NCI-H2081 (cell line): ENCODE measurements at places on chromosomes 3 and 15.

DNA sequence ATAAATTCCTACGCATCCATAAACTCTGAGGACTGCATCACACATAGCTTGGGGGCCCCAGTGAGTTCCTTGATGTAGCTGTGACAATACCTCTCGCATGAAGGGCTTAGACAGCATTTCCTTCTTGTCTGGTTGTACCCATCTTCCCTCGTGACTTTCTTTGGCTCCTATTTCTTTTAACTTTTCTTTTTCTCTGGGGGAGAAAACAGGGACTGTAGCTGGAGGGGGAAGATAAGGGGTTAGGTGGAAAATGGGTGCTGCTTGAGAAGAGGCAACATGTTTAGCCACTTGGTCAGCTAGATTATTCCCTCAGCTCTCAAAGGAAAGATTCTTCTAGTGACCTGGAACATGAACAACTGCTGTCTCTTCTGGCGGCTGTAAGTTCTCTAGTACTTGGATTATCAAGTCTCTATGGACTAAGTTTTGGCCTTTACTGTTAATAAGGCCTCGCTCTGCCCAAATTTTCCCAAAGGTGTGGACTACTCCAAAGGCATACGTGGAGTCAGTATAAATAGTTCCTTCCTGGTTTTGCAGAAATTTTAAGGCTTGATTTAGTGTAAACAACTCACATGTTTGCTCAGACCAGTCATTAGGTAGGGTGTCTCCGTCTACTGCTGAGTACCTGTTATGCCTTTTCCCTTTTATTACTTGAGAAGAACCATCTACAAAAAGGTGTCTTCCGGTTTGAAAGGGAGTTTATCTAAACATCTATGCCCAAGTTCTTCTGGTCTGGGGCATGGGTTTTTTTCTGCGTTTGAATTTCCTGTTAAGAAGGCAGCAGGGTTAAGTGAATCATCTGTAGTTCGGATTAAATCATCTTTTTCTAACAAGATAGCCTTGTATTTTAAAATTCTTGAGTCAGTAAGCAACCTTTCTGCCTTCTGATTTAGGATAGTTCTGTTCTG, 21.0 kb upstream of the ATG7 start:
- no peak for DNase-seq

DNA sequence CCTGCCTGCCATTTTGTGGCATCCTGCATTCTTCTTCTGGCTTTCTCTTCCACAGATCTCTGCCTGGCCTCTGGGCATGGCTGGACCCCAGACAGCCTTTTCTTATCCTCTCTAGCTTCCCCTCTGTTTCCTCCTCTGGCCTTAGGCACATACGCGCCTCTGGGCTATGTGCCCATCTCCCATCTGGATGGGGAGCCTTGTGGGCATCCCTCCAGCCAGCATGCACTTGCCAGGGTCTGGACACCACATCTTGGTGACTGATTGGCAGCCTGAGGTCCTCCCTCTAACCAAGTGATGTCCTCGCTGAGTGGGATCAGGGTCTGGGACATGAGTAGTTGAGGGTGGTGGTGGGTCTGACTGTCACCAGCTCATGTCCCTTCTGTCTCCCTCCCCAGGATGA, 12.8 kb downstream of the PLEKHO2 start:
- DNase-seq = no peak

DNA sequence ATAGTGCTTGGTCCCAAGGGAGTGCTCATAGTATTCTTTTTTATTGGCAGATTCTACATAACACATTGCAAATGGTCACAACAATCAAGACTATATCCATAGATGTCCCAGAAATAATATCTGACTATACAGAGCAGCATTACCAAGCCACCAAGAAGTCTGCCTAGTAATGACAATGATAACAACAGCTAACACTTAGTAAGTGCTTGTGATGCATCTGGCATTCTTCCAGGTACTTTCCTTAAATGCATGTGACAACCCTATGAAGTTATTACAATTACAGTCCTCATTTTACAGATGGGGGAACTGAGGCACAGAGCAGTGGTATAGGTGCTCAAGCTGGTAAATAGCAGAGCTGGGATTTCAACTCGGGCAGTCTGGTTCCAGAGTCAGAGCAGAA, 49.6 kb upstream of the ICE2 start:
- DNase-seq = no peak

GRCh38 chr3:157868946-157869345, 237.3 kb downstream of the SHOX2 start:
- DNase-seq = no peak

DNA sequence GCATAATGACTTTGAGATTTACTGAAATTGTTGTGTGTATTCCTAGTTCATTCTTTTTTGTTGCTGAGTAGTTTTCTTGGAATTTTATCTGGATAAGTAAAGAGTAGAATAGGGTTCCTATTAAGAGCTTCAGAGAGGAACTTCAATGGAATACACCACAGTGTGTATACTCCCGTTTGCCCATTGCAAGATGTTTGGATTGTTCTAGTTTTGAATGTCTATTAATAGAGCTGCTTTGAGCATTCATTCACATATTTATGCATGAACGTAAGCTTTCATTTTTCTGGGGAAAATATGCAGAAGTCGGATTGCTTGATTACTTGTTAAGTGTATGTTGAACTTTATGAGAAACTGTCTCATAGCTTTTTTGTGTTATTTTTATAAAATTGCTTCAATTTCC, 580.5 kb downstream of the OTOL1 start:
- no peak for DNase-seq

DNA sequence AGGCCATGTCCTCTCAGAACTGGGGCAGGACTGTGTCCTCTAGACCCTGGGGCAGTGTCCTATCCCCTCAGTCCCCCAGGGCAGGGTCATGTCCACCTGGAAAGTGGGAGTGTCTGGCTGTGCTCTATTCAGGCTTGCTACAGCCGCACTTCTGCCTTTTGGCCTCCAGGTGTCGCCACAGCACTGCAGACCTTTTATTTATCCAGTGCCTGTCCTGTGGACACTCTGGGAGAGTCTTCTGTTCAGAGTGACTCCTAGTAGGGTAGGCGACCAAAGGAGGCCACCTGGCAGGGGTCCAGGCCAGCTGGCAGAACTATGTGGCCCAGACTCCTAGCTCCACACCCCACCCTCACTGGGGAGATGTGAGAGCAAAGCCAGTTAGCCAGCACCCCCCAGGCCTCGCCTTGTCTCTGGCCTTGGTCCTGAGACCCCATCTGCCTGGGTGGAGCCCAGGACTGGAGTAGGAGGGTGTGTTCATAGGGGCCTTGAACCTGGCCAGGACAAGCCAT, 3.9 kb downstream of the TMIE start:
- DNase-seq = peak; percentile 69

- DNase-seq = no peak
Observed at GRCh38 chr3:49723296-49723627, 489 bp downstream of the GMPPB start.

DNA sequence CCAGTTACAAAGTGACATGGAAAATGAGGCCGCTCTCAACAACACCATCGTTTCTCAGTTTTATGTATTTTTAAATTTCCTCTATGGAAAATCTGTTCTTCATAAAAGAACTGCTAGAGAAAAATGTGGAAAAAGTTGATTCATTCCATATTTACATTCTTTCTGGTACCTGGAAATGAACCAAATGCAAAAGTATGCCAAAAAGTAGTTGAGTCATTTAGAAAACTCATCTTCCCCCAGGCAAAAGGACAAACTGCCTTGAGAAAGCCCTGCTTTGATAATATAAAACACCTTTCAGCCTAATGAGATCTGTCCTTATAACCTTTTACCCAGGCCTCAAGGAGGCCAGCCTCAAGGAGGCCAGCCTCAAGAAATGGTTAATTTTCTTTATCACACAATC, 283.0 kb upstream of the VEPH1 start:
- no peak for DNase-seq

DNA sequence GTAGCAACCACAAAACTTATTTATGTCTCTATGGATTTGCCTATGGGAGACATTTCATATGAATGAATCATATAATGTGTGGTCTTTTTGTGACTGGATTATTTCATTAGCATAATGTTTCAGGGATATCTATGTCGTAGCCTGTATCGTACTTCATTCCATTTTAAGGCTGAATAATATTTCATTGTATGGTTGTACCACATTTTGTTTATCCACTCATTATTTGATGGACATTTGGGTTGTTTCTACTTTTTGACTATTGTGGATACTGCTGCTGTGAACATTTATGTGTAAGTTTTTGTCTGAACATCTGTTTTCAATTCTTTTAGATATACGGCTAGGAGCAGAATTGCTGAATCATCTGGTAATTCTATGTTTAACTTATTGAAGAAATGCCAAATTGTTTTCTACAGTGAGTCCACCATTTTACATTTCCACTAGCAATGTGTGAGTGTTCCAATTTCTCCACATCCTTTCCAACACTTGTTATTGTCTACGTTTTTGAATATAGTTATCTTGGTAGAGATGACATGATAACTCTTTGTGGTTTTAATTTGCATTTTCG, 134.4 kb upstream of the DAZL start:
- DNase-seq = no peak

DNA sequence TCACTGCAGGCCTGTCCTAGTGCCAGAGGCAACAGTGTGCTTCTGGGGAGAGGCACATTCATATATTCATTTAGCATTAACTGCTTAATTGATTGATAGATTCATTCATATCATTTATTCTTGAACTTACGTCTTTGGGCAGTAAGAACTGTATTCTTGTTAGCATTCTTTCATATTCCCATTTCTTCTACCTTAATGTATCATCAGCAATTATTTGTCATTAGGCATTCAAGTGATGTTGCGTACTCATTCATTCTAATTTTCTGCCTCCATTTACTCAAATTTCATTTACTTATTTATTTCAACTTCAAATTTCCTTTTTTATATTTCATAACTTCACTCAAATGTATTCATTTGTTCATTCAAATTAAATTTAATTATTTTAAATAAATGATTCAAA, 31.5 kb upstream of the CCR4 start:
- no peak for DNase-seq

GRCh38 chr3:28287046-28287445, 45.6 kb downstream of the CMC1 start:
- no peak for DNase-seq

- no peak for DNase-seq
Observed at GRCh38 chr3:189871418-189871817, 240.2 kb downstream of the TP63 start.

- DNase-seq = no peak
Observed at GRCh38 chr15:85691350-85692240, 103.1 kb downstream of the KLHL25 start.

DNA sequence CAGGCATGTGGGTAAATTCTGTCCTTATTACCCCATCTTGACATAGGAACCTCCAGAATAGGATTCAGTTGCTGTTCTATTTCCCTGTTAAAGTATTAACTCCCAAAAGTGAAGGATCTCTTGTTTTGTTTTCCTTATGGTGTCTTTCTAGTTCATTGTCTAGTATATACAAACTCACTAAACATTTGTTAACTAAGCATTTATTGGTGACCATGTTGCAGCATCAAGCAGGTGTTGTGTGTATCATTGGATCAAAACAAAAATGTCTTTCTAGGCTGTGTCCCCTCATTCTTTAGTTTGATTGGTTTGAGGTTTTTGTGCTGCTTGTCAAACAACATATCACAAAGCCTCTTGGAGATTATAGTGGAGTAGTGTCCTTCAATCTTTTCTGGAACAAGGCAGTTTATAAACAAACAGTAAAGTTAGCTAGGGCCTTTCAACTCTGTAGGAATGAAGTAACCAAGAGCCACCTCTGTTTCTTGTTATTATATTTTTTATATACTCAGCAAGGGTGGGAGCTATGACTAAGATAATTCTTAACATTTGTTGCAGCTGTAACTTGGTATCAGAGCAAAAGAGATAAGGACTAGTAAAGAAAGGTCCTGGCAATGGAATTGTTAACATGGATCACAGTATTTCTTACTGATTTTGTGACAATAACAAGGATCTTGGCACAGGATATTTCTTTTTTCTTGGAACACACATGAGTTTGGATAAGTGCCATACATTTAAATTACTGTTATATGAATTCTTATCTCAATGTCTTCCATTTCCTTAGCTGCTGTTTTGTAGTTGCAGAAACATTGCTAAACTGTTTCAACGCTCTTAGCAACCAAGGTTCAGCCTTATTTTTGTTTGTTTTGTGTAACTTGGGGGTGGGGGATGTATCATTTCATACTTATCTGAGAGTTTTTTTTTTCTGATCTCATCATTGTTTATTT, 49.3 kb downstream of the TMOD3 start:
- no peak for DNase-seq

DNA sequence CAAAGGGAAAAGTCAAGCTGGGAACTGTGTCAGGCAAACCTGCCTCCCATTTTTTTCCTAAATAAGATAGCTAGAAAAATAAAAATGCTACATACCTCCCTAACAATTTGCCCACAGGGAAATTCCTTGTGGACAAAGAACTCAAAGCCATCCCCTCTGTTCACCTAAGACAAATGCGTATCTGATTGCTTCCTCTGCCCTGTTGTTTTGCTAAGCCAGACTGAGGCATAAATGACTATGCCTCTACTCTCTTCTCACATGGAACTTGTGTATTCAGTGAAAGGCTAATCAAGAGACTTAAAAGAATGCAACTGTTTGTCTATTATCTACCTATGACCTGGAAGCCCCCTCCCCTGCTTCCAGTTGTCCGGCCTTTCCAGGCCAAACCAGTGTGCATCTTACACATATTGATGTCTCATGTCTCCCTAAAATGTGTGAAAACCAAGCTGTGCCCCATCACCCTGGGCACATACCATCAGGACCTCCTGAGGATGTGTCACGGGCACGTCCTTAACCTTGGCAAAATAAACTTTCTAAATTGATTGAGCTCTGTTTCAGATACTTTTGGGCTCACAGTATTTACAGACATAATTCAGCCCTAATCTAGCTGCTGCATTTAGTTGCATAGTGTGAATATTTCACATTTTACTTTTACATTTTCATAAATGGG, 15.8 kb downstream of the CHD2 start:
- DNase-seq = no peak

DNA sequence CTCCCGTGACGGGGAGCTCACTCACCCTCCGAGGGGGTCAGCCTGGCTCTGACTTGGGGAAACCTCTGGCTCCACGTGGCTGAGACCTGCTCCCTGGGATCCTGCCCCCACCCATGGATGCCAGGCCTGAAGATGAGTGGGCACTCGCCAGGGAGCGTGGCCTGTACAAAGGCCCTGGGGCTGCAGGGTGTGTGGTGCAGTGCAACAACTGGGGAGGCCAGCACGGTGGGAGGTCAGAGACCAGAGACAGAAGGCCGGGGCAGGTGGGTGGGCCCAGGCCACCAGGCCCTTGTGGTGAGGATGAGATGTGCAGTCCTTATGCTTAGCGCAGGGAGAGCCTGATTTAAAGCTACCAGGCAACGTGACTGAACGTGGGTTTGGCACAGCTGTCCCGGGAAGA, 5.0 kb downstream of the DNAJB8 start:
- no peak for DNase-seq
